ENCODE measurements at places on chromosomes 13 and 19.

GRCh38 chr13:102147353-102147752 is 254.5 kb downstream of the FGF14 start:
- DNase-seq, result no peak

GRCh38 chr19:4492337-4493103 is 20.4 kb downstream of the HDGFL2 start:
- no peak for DNase-seq

DNA sequence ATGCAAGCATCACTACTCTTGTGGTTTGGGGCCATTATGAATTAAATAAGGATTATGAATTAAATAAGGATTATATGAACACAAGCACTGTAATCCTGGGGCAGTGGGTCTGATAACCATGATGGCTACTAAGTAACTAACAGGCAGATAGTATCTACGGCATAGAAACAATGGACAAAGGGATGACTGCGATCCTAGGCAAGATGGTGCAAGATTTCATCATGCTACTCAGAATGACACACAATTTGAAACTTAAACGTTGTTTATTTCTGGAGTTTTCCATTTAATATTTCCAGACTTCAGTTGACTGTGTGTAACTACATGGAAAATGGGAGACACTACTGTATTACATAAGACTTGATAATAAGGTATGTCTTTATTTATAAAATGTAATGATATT is 15.1 kb downstream of the KCNRG start:
- no peak for DNase-seq

- no peak for DNase-seq
Observed at GRCh38 chr19:645912-646778, 6.5 kb downstream of the FGF22 start.

GRCh38 chr13:77619655-77620054 is 77.8 kb upstream of the SLAIN1 start:
- no peak for DNase-seq

- no peak for DNase-seq
Observed at GRCh38 chr19:20349206-20349605, 182.2 kb downstream of the ZNF486 start.

GRCh38 chr13:99124794-99125316 is 75.8 kb upstream of the UBAC2 start:
- DNase-seq, result no peak

GRCh38 chr19:4660181-4660791 is 9.9 kb downstream of the MYDGF start:
- DNase-seq, result no peak

Data from right kidney (tissue), 9 donors.